ENCODE measurements at places on chromosomes 3 and 15.
A peak's percentile ranks its signal among the peaks of the same experiment; 100 is the strongest.

GRCh38 chr15:99556011-99556410, 9.8 kb upstream of the MEF2A start:
- no peak for DNase-seq

- DNase-seq, result no peak
Observed at GRCh38 chr15:95522533-95522932, 808.0 kb upstream of the NR2F2 start.

DNA sequence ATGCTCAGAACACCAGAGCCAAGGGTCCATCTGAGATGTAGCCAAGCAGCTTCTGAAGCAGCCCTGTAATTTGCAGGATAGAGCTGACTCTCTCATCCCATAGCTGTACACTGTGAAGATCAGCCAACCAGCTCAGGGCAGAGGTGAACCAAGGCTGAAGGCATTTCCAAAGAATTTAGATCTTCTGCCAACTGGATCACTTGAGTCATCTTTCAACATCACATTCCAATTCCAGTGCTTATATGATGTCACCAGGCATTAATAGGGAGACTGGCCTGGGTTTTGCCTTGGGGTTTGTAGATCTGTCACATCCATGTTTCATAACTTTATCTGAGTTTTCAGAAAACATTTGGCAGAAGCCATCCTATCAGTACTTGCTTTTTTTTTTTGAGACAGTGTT, 98.2 kb downstream of the NR2F2 start:
- DNase-seq, result no peak

DNA sequence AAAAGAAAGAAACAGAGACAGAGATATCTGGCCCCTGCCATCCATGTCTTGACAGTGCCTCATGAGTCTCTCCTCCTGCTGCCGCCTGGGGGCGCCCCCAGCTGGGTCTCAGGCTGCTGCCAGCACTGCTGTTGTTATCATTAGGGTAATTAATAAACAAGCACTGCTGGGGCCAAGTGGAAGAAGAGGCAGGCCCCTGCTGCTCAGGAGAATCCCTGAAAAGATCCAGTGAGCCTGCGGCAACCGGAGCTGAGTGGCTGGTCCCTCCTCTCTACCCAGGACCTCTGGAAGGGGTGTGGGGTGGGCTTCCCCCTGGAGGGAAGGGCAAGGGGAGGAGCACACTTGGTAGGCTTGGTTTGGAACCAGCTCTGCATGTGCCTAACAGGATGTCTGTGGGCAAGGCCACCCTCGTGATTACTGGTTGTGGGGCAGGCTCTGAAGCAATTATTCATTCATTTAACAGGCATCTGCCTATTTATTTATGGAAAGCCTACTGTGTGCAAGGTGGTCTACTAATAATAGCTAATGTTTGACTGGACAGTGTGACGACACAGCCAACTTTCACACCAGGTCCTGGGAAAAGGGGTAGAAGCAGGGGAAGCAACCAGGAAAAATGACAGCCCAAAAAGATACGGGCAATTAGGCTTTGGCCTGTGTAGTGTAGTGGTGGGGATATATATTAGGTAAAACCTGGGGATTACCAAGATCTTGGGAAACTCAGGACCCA, 1.2 kb upstream of the TYRO3 start:
- DNase-seq, result peak; percentile 45

- no peak for DNase-seq
Observed at GRCh38 chr3:110180733-110181132, 843.4 kb upstream of the DPPA4 start.

DNA sequence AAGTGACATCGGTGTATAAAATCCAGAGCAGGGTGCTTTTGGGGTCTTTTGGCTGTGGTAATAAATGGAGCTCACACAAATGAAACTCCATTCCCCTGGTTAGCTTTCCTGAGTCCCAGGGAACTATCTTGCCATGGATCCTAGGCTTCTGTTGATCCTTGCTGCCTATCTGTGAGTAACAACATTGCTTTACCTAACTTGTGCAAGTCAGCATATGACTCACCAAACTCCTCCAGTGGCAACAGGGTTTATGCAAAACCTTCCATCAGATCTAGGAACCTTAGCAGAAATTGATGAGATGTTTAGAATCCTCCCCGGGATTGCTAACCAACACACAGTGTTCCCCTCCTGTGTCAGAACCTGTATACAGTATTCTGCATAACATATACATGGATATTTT, 105.4 kb downstream of the SCAPER start:
- DNase-seq, result no peak

DNA sequence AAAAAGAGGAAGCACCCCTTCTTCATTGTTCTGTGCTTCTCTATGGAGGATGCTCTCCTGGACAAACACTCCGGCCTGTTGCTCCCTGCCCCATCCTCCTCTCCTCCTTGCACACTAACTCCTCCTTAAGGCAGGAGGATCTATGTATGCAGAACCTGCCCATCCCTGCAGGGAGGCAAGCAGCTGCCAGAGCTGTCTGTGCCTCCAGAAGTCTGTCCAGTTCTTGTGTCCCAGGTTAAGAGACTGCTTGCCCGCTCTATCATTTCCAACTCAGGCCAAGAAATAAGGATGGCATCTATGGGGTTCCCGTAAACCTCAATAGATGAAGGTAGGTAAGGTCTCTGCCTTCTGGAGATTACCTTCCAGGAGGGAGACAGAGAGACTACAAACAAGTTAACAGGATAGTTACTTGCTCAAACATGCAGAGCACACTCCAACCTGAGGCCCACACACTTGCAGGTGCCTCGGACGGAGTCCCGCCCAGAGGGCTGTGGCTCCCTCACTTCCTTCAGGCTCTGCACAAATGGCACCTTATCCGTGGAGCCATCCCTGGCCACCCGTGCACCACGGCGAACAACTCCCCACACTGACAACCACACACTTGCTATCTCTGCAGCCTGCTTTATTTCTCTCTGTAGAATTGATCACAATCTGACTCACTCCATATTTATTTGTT, 6.9 kb downstream of the XXYLT1 start:
- no peak for DNase-seq

- DNase-seq, result no peak
Observed at GRCh38 chr15:61256231-61256630, 27.1 kb upstream of the RORA start.

All from stimulated activated CD8-positive, alpha-beta memory T cell treated with anti-CD3 and anti-CD28 coated beads, Interleukin-7, amount 100 ng/mL, for 48 hours (primary cell).